ENCODE measurements at places on chromosomes 4 and X. TPM values are rescaled to one million over a fixed set of nuclear protein-coding genes. Genes with fewer than 3 reads are reported as not detected.

DNA sequence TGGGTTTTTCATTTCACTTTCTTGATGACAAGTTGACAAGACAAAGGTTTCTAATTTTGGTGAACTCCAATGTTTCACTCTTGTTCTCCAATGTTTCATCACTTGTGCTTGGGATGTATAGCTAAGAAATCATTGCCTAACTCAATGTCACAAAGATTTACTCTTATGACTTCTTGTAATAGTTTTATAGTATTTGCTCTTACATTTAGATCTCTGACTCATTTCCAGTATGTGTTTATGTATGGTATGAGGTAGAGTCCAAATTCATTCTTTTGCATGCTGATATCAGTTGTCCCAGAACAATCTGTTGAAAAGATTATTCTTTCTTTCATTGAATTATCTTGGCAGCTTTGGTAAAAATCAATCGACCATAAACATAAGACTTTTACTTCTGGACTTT, 12.2 kb upstream of the NWD2 start:
- no peak for DNase-seq

Gene PCYT1B
- total RNA-seq, result 30.8 TPM

Gene CENPE
- total RNA-seq, result 49.0 TPM

GRCh38 chrX:42577936-42578470, 200.0 kb downstream of the PPP1R2C start:
- no peak for DNase-seq

DNA sequence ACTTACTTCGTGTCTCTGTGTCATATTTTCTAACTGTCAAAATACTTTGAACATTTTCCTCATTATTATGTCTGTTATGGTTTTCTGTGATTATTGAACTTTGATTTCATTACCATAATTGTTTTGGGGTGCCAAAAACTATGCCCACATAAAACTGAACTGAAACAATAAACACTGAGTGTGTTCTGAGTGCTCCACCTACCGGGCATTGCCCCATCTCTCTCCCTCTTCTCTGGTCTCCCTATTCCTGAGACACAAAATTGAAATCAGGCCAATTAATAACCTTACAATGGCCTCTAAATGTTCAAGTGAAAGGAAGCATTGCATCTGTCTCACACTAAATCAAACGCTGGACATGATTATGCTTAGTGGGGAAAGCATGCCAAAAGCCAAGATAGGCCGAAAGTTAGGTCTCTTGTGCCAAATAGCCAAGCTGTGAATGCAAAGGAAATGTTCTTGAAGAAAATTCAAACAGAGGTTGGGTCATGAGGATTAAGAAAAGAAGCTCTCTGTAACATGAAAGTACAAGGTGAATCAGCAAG, 972.3 kb downstream of the PCDH7 start:
- DNase-seq, result no peak

GRCh38 chr4:39893693-39894072, 84.0 kb downstream of the PDS5A start:
- no peak for DNase-seq

- no peak for DNase-seq
Observed at GRCh38 chr4:40140196-40140595, 56.6 kb upstream of the RHOH start.

DNA sequence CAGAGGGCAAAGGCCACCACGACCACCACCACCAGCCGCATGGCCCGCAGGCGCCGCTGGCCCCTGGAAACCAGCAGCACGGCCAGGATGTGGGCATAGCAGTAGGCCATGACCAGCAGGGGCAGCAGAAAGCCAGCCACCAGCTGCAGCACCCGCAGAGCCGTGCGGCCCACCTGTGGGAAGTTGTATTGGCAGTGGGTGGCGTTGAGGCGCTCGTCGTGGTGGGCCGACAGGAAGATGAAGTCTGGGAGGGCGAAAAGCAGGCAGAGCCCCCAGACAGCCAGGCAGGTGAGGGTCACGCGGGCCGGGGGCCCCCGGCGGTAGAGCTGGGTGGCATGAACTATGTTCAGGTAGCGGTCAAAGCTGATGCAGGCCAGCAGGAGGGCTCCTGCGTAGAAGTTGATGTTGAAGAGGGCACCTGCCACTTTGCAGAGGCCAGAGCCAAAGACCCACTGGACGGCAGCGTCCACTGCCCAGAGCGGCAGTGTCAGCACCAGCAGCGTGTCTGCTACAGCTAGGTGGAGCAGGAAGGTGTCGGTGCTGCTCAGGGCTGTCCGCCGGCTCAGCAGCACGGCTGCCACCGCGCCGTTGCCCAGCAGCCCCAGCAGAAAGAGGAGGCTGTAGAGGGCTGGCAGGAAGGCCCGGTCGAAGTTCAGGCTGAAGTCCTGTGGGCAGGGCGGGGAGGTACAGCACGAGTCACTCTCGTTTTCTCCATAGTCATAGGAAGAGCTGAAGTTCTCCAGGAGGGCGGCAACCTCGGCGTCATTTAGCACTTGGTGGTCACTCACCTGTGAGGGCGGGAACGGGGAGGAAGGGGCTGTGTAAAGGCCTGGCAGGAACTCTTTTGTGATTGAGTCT, 1.4 kb downstream of the CXCR3 start:
- DNase-seq, result no peak

Gene RADX
- 3.5 TPM for total RNA-seq

DNA sequence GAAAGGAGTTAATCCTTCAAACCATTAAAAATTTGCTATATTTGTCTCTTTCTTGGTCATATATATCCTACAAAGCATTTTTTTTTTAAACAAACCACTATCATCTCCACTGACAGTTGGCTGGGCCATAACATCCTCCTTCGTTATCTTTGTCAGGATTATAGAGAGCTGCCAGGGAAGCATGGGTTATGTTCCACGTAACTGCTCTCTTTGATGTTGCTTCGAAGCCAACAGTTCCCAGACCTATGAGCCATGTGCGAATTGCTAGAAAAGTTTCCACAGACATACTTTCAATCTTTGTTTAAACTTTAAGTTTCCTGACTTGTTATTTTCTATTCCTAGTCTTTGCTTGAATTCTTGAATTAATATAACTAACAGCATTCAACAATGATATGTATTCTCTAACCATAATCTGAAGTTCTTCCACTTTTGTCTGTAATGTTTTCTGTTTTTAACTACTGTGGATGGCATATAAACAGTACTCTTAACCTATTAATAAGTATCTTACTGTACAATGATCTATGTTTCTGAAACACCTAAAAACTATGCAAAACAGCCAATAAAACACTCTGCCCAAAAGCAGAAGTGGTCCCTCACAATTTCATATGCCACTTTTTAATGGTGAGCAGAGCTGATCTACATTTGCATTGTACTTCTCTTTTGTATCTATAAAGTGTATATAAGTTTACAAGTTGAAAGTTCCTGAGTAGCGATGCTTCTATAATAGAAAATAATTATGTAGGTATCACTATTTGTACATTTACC, 37.9 kb downstream of the EREG start:
- no peak for DNase-seq

- no peak for DNase-seq
Observed at GRCh38 chrX:39802354-39802753, 295.4 kb downstream of the BCOR start.

DNA sequence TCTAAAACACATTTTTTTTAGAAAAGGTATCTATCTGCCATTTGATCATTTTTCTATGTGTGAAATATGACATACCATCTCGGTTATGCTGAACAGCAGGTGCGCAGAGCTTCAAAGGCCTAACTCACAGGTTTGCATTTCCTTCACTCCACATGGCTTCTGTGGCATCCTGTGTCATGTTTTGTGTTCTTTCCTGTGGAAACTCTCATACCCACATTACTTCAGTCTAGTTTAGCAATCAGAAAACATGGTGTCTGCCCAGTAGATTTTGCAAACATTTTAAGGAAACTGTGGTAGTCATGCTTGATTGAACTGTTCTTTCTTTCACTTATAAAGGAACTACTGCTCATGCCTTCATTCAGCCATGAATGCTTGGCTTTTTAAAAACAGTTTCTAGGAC, 11.3 kb upstream of the ARAP2 start:
- DNase-seq, result no peak

- no peak for DNase-seq
Observed at GRCh38 chr4:26827798-26828197, 32.8 kb upstream of the STIM2 start.

DNA sequence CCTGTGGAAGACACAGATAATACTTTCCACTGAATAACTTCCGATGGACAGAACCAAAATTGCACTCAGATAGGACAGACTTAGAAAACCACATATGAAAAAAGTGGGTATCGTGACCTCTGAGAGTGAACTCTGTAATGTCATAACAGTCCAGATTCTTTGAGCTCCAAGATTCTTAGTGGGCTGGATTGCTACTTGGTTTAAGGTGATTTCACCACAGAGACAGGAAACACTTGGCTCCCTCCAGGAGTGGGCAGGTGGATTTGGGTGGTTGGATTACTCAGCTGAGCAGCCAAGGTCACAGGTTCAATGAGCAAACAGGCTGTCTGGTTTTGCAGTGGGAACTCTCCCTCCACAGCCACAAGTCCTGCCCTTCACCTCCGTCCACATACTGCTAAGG, 126.0 kb downstream of the AFAP1 start:
- no peak for DNase-seq

GRCh38 chr4:108024085-108024877, 34.6 kb downstream of the HADH start:
- no peak for DNase-seq

Gene ASB12
- total RNA-seq, result 1.2 TPM

Gene SH2D1A
- not detected for total RNA-seq

Gene PIM2
- total RNA-seq, result 180 TPM

Gene AFAP1
- total RNA-seq, result 18.2 TPM

DNA sequence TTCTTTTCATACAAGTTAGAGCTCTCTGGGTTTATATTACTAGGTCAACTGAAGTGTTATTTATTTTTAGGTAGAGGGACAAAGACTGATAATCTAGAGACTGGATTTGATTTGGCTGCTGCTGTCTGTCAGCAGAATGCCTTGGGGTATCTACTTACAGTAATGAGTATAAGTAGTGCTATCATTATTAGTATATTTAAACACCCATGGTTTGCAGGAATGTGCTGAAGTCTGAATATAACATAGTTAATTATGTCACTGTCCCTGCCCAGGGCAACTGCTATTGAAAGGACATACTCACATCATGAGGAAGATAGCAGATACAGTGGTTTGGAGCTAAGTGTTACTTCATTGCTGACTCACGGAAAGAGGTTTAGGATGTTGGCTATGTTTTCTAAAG, 76.2 kb downstream of the PRRG1 start:
- DNase-seq, result no peak

GRCh38 chr4:127210893-127211649, 421.7 kb upstream of the INTU start:
- no peak for DNase-seq

DNA sequence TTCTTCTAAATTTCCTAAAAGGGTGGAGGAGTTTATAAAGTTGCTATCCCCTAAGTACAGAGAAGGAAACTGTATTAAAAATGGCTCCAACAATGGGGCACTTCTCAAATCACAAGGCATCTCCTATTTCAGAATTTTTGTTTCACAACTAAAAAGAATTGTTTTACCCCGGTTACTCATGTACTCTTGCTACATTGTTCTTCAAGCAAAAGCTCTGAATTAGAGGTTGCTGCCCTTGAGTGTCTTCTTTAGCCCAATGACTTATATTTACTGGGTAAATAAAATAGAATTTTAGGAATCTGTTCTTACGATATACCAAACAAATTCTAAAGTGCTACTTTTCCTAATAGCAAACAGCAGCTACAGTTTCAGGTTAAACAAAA, 67.5 kb downstream of the PPEF2 start:
- DNase-seq, result no peak

Gene DCAF8L2
- total RNA-seq, result not detected

GRCh38 chr4:109302361-109303139, at the start of gene COL25A1:
TSS of gene COL25A1 (minus strand) at chr4:109302658.
- peak; percentile 88 for DNase-seq

DNA sequence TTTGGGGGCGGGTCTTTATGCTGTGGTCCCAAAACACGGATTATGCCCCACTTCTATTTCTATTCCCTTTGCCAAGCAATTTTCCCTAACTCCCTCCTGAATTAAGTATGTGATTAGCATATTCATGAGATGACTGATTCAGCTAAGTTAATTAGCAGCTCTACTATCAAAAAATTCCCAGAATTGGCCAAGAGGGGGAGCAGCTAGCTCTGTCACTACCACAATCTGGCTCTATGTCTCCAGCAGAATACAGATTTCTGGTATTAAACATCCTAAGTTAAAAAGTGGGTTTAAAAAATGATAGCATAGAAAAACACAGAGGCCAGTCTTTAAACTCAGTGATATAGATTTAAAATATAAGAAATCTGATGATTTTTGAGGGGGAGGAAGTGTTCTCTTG, 80.3 kb downstream of the GPC4 start:
- DNase-seq, result no peak

Gene PRSS12
- 7.1 TPM for total RNA-seq

DNA sequence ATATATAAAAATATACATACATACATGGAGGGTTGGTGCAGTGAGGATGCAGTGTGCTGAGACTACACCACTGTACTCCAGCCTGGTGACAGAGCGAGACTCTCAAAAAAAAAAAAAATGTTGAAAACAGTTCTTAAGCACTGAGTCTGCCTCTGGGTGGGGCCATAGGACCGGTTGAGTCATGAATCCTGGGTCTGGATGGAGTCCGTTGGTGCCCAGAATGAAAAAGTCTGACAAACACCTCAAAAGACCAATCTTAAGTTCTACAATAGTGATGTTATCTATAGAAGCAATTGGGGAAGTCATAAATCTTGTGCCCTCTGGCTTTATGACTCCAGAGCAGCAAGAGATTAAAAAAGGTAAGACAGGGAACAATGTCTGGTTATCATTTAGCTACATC, 70.4 kb downstream of the FGFBP1 start:
- no peak for DNase-seq

GRCh38 chr4:152618971-152619370, 60.8 kb downstream of the TMEM154 start:
- no peak for DNase-seq

Gene PNMA6F
- total RNA-seq, result 0.15 TPM

GRCh38 chrX:132501606-132502005, 12.8 kb upstream of the MBNL3 start:
- no peak for DNase-seq

GRCh38 chr4:7598939-7599790, 164.4 kb upstream of the PSAPL1 start:
- no peak for DNase-seq

Gene GPC4
- total RNA-seq, result 225 TPM
